ENCODE measurements at places on chromosomes 3 and 15.

DNA sequence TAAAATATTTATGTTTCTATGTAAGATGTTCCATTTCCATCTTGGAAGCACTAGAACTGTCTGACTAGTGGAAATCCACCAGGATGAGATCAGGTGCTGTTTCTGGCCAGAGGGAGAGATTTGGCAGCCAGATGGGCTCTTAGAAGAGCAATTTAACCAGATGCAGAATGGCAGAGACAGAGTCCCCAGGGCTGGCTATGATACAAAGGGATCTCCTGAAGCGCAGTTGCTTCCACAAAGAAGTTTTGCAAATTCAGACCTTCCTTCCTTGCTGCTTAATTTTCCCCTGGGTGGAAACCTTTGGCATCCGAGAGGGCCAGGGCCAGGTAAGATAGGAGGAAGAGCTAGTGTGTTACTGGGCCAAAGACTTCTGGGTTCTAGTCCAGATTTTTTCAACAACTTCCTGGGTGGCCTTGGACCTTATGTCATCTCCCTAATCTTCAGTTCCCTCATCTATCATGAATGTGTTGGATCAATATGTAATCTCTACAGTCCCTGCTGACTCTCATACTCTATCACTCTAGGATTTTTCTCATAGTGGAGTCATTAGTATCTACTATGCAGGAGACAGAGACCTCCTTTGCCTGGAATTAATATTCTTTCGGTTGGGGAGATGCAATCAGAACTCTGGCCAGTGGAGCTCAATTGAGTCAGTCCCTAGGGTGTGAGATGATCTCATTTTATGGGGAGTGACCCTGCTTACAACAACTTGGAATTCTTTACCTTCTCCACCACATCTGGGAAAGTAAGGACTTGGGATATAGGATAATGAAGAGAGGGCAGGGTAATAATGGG is 41.1 kb upstream of the NDUFB4 start:
- DNase-seq: no peak

- DNase-seq: no peak
These were observed 30.8 kb downstream of the BOC start for GRCh38 chr3:113242096-113242581.

- DNase-seq: no peak
These were observed 192.3 kb downstream of the ATP8B4 start for GRCh38 chr15:49926740-49927139.

GRCh38 chr3:48405971-48406370 is 23.9 kb downstream of the PLXNB1 start:
- DNase-seq: no peak

DNA sequence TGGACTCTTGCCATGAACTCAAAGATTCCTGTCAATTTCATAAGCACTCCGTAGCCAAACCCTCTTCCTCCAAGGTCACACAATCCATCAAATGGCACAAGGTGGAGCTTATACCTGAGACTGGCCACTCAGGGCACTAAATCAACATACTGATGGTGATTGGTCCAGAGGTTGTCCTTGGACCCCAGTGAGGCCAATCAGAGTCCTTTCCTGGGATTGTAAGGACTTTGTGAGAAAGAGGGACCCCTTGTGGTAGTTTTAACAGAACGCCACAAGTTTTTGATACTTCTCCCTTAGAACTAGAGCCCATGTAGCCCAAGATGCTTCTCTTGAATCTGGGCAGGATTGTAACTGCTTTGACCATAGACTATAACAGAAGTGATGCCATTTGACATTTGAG is 44.4 kb upstream of the LARS2 start:
- DNase-seq: no peak

- DNase-seq: no peak
These were observed 17.9 kb downstream of the TMEM40 start for GRCh38 chr3:12741209-12741608.

- no peak for DNase-seq
These were observed 83.1 kb upstream of the OCA2 start for GRCh38 chr15:28182216-28182615.

- DNase-seq: no peak
These were observed 11.8 kb upstream of the CXCR6 start for GRCh38 chr3:45931496-45931895.

- DNase-seq: no peak
These were observed 63.3 kb downstream of the AQP9 start for GRCh38 chr15:58201516-58201915.

GRCh38 chr3:111134302-111134701 is 62.7 kb downstream of the NECTIN3 start:
- no peak for DNase-seq

DNA sequence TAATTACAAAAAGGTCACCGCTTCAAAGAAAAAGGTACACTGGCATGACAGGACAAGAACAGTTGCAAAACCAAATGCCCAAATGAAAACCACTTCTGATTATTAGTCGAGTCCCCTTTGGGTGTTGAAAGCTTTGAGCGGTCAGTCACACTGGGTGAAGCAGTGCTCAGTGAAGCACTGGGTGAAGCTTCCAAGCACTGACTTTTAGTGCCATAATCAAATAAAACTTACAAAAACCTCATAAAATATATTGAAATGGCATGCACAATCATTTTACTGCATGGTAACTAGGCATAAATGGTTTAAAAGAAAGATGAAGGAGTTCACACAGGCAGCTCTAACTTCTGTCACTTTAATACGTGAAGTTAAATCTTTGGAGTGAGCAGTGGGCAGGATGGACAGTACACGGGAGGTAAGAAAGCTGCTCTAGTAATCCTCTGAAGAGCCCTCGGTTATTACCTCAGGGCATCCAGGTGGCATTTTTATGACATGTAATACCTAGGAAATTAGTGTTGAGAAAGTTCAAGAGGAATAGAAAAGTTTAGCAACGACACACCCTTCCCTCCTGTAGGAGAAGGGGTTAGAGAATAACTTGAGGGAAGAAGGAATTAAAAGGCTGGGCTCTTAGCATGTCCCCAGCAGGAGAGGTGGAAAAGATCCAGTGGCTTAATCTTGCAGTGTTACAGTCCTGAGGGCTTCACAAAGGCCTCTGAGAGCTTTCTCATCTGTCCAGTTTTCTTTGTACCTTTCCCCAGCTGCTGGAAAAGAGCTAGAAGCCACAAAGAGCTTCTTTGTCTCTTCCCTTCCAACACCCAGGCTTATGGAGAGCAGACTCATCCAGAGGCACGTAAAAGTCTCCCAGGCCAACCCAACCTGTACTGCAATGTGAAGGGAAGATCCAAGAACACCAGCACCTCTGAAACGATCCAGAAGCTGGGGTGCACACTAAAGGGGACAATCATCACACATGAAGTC is 64.9 kb upstream of the MYO5C start:
- no peak for DNase-seq
